ENCODE measurements at places on chromosomes 12 and 14.

- DNase-seq = no peak
Measured at GRCh38 chr12:115691123-115691522, 586.4 kb downstream of the MED13L start.

DNA sequence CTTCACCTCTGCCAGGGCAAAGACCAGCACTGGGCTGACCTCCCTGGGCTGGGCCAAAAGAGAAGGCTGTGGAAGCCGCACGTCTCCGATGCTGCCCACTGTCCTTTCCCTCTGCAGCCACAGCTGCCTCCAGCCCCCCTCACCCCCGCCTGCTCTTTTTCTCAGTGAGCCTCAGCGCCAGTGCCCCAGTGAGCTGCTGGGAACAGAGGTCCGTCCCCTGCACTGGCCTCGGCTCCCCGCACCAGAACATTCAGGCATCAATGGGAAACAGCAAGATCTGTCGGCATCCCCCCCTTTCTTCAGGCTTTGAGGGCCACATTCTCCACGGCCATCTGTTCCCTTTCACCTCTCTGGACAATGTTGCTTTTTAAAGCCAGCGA lies 398.1 kb downstream of the ZFP36L1 start:
- no peak for DNase-seq

DNA sequence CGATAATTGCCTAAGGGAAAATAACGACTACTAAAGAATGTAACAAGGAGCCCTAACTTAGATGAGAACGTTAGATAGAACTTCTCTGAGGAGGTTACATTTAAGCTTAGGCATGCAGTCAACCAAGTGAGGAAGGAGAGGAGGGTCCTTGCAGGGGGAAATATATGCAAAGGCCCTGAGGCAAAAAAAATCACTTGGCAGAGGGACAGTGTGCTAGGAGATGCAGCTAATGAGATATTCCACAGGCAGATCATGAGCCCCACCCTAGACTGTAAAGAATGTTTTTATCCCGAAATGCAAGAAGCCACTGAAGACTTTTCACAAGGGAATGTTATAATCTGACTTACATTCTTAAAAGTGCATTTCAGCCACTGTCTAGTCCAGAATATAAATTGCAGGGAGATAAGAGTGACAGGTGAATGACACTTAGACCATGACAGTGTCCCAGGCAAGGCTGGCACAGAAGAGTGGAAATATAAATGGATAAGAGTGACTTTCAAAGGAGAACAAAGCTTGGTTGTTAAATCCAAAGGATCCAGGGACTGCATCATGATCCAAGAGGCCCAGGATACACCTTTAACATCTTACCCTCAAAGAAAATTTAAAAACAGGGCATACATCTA lies 61.0 kb downstream of the PPM1H start:
- DNase-seq = no peak

DNA sequence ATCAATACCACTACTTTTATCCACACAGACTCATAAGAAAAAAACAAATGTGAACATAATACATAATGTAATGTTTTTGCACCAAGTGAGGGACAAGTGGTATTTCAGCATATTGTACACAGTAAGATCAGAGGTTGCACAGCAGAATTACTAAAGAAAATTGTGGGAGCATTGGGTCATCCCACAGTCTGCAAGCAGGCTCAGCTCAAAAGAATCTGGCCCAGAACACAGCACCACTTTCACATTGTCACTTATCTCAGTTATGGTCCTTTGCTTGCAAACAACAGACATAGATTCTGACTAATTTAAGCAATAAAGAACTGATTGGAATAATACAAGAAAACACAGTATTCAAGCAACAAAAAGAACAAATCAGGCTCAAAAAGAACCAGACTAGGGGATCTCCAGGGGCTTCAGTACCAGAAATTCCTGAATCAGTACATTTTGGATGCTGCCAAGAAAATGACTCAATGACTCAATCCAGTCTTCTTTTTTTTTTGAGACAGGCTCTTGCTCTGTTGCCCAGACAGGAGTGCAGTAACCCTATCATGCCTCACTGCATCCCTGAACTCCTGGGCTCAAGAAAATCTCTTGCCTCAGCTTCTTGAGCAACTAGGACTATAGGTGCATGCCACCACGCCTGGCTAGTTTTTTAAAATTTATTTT lies 42.9 kb upstream of the EEA1 start:
- DNase-seq = no peak

- no peak for DNase-seq
Measured at GRCh38 chr14:95273001-95273978, 46.4 kb downstream of the CLMN start.

DNA sequence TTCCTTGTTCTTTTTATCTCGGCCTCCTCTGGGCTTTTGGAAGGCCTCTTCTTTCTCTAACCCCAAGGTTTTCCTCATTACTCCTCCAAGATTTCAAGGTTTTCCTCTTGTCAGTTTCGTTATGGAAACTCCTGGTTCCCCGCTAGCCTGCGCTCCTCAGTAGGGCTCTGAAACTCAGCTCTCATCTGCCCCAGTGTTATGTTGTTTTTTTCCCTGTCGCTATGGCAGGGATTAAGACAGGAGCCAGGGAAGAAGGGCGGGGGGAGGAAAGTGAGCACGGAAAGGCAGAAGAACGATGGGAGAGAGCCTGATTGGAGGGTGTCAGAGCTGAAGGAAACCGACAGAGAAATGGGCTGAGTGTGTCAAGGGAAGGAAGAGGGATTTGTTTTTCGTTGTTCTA lies 26.5 kb upstream of the JDP2 start:
- no peak for DNase-seq

All from NCI-H1048 (cell line).